ENCODE measurements at places on chromosomes 2 and 18.

DNA sequence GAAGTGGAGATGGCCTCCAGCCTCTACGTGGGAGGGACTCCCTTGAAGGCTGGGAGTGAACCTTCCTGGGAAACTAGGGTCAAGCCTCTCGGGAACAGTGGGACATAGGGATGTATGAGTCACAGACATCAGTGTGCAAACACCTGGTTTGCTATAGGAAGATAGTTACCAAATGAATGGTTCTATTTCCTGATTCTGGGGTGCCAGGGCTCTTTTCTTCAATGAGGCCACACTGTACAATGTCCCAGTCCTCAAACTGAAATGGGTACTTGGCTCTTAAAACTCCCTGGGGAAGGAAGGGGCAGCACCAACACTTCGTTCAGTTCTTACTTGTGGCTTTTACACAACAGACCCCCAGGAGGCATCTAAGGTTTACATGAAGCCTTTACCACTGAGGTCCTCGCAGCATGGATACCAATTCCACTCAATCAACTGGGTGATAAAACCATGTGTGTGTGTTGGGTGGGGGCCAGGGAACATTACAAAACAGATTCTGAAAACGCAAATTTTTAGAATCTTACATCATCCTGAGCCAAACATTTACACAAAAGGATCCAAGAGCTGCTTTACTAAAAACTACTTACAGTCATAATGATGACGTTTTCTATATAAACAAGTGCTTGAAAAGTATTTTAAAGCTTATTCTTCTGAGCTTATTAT is 10.4 kb downstream of the ERFE start:
- no peak for DNase-seq

DNA sequence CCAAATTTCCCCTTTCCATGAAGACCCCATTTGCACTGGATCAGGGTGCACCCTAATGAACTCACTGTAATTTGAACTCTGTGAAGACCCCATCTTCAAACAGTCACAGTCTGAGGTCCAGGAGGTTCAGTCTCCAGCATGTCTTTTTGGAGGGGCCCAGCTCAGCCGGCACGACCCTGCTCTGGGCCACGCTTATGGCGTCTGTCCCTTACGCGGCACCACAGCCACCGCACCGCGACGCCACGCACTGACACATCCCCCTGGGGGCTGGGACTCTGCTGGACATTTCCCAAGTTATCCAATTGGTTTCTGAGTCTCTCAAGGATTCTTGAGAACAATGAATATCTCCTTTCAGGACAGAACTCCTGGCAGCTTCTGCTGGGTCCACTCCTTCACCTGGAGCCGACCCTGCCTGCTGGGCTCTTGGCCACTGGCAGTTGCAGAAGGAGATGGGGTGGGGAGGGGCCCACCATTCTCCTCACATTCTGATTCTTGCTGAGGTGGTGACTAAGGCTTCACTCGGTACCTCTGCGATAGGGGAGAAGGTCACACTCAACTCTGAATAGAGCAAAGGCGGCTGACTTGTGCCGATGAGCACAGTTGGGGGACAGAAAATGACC is 124.0 kb downstream of the RTP5 start:
- DNase-seq = no peak

GRCh38 chr2:164103271-164103670 is 367.5 kb upstream of the FIGN start:
- DNase-seq = no peak

- no peak for DNase-seq
Measured at GRCh38 chr18:55097456-55098170, 138.4 kb upstream of the CCDC68 start.

DNA sequence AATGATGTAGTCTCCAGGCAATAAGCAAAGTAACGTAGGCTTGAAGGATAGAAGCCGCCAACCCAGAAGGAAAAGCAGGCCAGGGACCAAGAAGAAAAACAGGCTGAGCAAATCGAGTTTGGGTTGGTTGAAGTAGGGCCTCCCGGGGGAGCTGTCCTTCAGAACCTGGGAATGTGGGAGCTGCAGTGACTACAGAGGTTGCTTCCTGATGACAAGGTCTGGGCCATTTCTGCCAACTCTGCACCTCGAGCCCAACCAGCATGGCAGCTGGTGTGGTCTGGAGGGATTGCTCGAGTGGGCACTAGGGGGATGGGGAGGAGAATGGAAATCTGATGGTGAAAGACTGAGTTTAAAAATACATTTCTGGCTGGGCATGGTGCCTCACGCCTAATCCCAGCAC is 14.1 kb downstream of the ACMSD start:
- DNase-seq = no peak

DNA sequence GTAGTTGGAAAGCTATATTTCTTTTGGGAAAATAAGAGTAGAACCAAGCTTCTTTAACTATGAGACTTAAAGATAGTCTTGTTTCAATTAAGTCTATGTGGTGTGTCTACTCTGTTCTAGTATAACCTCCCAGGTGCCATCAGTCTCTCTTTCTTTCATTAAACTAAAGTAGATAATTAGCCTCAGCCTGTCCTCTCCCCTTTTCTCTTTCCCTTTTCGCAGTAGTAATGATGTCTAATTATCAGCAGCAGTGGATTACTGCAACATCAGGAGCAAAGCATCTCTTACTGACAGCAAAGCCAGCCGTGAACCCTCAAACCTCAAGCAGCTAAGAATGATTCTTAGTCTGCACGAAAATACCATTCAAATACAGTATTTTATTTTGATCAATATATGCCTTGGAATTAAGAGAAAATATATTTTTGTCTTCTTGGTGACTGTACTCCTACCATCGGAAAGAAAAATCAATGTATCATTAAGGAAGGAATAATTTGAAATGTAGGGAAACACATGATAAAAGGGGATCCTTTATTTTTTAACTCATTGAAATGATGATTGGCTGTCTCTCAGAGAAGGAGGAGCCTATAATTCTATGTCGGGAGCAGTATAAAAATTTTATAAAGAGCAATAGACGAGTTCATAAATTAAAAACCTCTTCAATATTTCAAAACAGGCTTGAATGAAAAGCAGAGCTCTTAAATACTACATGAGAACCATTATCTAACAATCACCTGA is 4.5 kb downstream of the NOL4 start:
- no peak for DNase-seq

- DNase-seq = no peak
Measured at GRCh38 chr2:173854840-173855239, 110.3 kb downstream of the SP3 start.

GRCh38 chr2:36394804-36395203 is 39.2 kb downstream of the CRIM1 start:
- no peak for DNase-seq

DNA sequence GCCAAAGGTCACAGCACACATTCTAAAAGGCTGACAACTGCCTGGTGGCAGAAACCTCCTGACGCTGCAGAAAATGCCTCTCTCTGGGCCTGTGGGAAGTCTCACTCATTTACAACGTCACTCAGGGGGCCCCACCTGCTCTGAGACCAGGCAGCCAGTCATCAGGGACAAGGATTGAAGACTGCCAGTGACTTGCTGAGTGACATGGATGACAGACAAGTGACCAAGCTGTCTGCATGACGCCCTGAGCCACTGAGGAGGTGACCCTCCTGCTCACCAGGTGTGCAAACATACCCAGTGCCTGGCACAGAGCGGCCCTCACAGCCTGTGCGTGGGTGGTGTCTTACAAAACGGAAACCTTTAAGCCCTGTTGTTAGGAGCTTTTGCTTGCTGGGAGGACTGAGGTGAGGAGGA is 392.4 kb downstream of the TNS1 start:
- peak; percentile 54 for DNase-seq

- DNase-seq = no peak
Measured at GRCh38 chr2:196434217-196434616, 205.3 kb upstream of the CCDC150 start.

DNA sequence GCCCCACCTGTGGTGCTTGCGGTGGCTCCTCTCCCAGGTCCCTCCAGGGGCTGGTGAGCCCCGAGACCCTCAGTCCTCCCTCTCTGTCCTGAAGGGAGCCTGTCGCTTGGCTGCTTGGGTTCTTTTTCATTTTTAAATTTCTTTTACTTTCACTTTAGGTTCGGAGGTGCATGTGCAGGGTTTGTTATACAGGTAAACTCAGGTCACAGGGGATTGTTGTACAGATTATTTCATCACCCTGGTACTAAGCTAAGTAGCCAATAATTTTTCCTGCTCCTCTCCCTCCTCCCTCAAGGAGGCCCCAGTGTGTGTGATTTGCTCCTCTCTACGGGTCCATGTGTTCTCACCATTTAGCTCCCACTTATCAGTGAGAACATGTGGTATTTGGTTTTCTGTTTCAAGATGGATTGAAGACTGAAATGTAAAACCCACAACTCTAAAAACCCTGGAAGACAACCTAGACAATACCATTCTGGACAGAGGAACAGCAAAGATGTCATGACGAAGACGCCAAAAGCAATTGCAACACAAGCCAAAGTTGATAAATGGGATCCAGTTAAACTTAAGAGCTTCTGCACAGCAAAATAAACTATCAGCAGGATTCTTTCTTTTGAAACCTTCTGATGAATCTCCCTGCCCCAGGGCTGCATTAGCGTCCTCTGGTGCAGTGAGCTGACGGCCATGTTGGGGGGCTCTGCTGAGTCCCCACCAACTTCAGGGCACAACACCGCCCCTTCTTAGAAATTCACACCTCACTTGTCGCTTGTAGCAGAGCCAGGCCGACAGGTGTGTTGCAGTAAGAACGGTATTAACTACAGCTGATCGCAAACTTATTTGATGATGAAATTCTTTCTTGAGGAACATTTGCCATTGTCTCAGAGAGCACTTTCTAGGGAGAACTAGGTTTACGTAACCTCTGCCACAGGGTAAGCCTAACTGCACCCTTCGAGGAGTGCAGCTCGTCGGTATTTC is 135.3 kb downstream of the ZNF236 start:
- DNase-seq = no peak

- DNase-seq = no peak
Measured at GRCh38 chr2:197092431-197092830, 165.9 kb upstream of the PGAP1 start.

DNA sequence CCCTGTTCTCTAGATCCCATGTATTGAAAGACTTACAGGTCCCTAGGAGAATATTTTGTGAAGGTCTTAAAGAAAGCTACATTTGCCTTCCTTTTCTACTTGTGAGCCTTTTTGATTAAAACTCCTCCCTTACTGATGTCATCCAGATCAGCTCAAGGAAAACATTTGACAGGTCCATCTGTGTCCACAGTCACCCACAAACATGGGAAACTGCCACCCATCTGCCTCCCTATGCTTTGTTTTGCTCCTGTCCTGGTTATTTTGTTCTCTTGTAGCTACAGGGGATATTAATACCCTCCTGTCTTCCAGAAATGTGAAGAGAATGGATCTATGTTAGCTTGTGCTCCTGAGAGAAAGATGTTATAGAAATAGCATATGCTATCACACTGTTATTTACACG is 203.6 kb upstream of the GALNT5 start:
- no peak for DNase-seq

- no peak for DNase-seq
Measured at GRCh38 chr2:216555274-216555673, 56.6 kb downstream of the RPL37A start.

GRCh38 chr2:191115391-191115790 is 35.4 kb downstream of the STAT4 start:
- peak; percentile 87 for DNase-seq

GRCh38 chr2:59734743-59735142 is 818.7 kb downstream of the BCL11A start:
- no peak for DNase-seq

- DNase-seq = no peak
Measured at GRCh38 chr18:77733292-77733903, 483.8 kb downstream of the GALR1 start.

DNA sequence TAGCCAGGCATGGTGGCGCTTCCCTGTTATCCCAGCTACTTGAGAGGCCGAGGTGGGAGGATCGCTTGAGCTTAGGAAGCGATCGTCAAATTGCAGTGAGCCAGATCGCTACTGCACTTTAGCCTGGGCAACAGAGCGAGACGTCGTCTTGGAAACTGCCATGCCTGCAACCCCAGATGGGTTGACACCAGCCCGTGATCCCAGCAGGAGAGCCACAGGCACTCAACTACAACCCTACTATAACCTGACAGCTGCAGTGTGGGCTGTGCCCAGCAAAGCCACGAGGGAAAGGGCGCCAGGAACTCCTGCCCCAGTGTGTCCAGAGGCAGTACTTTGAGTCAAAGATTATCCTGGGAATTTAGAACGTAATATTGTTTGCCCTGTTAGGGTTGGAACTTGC is 85.6 kb downstream of the SS18 start:
- DNase-seq = no peak

GRCh38 chr18:79458917-79459803 is 63.4 kb downstream of the NFATC1 start:
- no peak for DNase-seq

DNA sequence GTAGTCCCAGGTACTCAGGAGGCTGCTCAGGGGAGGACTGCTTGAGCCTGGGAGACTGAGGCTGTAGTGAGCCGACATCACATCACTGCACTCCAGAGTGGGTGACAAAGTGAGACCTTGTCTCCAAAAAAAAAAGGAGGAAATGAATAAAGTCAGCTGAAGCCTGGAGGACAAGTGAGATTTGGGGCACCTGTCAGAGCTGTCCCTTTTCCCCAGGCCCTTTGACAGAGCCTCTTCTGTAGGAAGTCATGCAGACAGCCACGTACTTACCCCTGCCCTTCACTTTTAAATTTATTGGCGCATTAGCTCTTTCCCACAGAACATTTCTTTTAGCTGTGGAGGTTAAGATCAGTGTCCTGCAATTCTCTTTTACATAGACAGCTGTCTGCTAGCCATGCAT is 151.0 kb upstream of the DNMT3A start:
- DNase-seq = no peak

GRCh38 chr18:33616556-33616955 is 38.5 kb downstream of the ASXL3 start:
- DNase-seq = no peak

- DNase-seq = peak; percentile 23
Measured at GRCh38 chr2:230671117-230671516, 41.5 kb upstream of the CAB39 start.

DNA sequence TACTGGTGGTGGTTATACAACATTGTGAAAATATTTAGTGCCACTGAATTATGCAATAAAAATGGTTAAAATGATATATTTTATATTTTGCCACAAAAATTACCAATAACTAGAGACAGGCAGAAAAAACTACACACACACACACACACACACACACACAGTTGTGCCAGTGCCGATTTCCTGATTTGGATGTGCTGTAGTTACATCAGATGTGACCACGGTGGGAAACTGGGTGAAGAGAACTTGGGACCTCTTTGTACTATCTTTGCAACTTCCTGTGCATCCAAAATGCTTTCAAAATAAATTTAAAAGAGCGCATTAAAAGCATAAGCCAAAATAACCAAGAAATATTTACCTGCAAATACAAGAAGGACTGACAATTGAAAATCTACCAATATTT is 61.6 kb upstream of the CCBE1 start:
- DNase-seq = no peak
